Globus pallidus (tissue), 1 donor: ENCODE measurements at places on chromosomes 6 and 20.
A peak's percentile ranks its signal among the peaks of the same experiment; 100 is the strongest.

DNA sequence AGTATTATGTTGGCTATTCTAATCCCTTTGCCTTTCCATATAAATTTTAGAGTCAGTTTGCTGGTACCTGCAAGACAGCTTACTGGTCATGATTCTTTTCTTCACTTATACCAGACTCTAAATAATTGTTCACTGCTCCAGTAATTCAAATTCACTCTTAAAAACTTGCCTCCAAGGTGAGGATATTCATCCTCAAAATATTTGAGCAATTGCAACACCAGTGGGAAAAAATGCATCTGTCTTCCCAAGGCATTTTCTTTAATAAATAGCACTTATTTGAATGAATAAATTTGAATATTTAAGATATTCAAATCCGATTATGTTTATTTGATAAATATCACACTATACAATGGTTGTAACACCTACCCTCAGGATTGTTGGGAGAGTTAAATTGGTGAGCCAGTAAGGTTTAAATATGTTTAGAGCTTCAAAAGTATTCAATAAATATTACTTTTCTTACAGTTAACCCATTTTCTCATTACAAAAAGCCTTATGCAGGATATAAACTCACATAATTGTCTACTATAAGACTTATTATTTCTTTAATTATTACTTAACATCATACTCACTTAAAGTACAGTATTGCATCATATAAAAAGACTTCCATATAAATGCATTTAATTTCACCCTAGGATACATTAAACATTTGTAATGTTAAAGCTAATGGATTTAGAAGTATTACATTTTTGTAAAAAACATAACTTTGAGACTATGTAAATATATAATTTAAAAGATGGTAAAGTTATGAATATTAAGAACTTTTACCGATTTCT is 285.6 kb downstream of the SAMD5 start:
- DNase-seq: no peak

- DNase-seq: no peak
Measured at GRCh38 chr6:161166176-161166575, 107.7 kb downstream of the AGPAT4 start.

DNA sequence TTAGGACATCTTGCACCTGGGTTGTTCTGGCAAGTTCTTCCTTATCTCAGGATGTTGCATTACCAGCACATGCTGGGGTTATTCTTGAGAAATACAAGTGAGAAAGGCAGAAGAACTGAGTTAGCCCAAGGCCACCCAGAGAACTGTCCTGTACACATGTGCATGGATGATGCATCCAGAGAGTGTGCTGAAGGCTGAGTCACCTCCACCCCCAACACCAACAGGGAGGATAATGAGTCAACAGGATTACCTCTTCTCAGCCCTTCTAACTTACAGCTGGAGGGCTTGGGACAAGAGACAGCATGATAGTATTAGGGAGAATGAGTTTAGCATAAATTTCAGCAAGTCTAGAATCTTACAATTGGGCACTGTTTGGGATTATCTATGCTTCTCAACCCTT is 8.5 kb downstream of the SCGN start:
- no peak for DNase-seq

DNA sequence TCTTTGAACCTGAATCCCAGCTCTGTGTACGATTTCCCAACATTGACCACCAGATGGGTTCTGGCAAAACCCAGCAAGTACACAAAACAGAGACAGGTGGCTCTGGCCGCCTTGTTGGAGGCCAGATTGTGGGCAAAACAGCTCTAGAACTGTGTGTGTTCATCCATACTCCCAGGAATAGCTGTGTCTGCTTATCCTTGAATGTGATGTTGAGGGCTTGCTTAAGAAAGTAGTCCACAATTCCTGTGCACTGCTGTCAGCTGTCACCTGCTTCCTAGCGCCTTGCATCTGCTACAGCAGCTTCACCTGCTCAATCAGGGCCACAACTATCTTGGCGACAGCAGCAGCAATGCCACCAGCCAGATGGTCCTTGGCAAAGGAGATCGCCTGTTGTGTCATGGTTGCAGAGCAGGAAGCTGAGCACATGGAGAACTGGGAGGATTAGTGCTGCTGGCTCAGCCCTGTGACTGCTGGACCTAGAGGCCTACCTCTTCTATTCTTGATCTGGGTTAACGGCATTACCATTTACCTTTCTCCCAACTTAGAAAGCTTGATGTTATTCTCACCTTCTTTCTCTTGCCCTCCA is 3.7 kb upstream of the SMAP1 start:
- no peak for DNase-seq

DNA sequence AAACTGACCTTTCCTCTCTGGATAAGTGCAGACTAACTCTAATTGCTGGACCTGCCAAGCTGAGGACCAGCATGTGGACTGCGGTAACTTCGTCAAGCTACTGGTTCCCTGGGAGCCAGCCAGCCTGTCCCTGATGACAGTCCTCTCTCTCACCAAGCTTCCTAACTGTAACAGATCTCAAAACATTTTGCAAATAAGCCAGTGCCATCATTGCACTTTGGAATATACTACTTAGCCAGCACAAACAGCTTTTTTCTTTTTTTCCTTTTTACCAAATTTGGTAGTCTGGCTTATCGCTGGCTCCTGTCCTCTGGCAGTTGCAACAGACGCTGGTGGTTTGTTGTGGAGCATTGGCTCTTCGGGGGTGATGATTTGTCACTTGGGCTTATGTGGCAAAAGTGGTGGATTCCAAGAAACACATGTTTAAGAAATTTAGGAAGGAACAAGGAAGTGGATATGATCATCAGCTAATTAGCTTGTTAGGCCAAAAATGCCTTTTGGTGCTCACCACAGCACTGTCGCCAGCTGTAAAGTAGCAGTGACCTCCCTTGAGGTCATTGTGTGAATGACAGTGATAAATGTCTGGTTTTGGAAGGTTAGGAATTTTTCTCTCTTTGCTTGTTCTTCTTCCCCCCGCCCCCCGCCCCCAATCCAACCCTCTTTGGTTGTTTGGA is 171.7 kb downstream of the CLIC5 start:
- no peak for DNase-seq

DNA sequence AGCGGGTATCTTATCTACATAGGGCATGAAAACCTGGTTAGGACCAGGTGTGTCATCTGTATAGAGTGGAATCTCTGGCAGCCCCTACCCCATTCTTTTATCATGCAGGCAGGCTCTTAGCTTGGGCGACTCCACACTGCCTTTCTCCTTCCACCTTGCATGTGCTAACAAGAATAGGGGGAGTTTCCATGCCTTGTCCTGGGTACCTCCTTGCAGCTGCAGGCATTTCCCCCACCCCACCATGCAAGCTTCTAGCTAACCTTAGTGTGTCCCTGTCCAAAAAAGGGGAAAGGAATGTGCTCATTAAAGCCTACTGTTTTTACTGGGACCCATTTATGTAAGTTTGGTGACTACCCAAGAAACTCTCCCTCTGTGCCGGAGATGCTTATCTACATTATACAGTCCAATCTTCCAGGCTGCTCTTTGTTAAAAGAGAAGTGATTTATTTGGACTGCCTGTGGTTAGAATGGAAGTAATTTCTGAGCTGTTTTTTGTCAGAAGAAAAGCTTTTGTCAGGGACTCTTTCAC is 10.5 kb upstream of the CEP43 start:
- DNase-seq: no peak

- DNase-seq: no peak
Measured at GRCh38 chr6:163935158-163935762, 520.7 kb downstream of the QKI start.

DNA sequence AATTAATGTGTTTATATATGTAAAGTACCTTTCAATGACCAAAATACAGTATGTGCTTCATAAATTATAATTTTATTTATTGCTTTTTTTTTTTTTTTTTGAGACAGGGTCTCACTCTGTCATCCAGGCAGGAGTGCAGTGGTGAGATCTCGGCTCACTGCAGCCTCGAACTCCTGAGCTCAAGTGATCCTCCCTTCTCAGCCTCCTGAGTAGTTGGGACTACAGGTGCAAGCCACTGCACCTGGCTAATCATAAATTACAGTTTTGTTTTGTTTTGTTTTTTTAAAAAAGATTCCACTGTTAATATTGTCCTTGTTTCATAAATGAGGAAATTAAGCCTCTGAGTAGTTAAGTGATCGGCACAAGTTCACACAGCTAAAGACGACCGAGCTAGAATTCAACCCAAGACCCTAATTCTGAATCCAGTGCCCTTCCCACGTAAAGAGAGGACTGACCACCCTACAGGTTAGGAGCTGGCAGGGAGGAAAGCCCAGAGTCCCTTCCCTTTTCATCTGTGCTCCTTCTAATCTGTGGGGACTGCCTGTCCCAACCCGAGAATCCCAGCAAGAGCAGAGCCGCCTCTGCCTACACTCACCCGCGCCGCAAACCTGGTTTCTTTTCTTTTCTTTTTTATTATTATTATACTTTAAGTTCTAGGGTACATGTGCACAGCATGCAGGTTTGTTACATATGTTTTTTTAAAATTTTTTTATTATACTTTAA is 8.5 kb upstream of the GDF5 start:
- DNase-seq: no peak

DNA sequence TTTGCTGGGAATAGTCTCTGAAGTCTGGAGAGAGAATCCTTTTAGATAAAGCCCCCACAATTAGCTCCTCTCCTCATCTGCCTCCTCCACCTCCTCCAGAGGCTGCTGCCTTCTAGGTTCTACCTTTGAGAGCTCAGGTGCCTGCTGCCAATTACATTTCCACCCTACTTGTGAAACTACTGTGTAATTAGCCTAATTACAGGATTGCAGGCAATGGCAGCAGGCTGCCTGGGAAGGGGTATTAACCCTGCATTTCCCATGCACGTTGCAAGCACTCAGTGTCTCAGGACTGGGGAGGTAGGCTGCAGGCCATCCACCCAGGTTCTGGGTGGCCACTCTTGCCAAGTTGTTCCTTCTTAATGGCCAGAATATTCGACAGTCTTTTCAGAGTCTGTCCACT is 215.6 kb upstream of the ZNF217 start:
- no peak for DNase-seq

DNA sequence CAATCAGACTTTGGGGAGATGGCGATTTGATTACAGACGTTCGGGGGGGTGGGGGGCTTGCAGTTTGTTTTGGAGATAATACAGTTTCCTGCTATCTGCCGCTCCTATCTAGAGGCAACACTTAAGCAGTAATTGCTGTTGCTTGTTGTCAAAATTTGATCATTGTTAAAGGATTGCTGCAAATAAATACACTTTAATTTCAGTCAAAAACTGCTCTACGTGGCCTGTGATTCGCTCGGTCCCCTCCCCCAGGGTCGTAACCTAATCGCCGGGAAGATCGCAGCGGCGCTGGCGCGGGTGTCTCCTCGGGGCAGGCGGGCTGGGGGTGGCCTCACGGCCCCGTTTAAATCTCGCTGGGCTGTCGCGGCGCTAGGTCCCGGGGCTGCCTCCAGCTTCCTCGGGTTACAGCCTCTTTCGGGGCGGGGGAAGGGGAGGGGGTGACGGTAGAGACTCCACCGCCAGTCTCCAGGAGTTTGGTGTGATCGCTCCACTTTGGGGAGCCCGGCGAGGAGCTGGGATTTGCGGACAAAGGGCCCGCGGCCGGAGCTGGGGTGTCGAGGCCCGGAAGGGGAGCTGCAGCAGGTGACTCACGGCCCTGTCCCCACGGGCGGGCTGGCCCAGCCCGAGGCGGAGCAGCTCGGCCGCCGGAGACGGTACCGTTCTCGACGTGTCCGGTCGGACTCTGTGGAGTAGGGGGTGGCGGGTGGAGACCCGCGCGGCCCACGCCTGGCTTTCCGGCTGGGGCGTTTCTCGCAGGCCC is 4.2 kb downstream of the FOXC1 start:
- no peak for DNase-seq

- peak; percentile 71 for DNase-seq
Measured at GRCh38 chr6:52285177-52286068, 881 bp upstream of the MCM3 start.

DNA sequence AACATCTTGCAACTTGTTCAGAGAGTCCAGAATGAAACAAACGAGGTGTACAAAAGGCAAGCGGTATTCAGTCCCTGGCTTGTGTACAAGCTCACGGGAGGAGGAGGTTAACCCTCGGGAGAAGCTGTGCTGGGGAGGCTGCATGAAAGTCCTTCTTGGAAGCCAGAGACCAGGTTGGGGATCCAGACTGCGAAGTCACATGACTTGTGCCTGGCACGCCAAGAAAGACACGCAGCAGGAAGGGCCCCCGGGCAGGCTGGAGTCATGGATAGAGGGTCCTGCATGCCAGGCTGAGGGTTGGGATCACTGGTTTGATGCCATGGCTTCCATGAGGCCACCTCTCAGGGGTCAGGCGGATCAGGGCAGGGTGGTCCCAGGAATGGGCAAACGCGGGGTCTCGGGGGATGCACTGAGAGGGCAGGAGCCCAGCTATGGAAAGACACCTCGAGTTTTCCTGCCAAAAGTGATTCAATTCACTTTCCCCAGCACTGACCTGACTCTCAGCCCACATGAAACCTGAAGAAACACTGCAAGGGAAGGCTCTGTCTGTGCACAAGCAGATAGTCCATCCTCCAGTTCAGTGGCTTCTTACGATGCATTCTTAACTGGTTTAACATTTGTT is 79.4 kb downstream of the DLL1 start:
- no peak for DNase-seq

- no peak for DNase-seq
Measured at GRCh38 chr6:18893540-18894269, 506.6 kb downstream of the RNF144B start.

DNA sequence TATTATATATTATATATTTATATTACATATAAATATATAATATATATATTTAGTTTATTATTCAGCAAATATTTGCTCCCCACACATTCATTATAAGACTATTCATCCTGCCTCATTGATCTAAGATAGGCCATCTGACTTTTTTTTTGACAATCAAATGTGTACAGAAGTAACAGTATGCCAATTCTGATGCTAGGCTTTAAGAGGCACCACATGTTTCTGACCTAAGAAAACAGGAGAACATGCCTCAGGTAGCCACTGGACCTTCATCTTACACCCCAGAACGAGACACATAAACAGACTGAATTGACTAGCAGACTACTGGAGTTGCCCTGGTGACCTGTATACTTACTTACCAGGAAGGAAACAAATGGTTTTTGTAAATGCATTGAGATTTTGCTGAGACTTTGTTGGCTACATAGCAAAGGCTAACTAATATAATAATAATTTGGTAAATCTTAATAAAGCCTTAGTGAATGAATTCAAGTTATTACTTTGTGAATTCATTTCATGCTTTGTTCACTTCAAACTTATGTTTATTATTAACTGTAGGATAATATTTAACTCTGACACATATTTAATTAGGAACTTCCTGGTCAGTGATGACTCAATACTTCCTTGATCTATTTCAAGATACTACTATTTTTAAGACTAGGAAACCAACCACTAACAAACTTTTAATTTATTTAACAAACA is 13.4 kb upstream of the MYO6 start:
- DNase-seq: no peak

DNA sequence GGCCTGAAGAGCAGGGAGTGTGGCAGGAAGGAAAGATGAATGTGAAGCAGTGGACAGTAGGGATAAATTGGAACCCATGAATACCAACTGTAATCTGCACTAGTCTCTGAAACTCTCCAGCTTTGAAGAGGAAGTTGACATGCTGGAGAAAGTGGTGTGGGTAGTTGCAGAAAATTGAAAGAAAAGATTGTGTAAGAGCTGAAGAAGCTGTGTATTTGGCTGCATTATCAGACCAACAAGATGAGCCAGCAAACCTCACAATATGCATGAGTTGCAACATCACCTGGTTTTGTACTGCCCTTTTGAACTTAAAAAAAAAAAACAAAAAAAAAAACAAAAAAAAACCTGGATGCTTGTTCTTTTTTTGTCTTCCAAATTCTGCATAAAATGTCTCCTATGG is 921.9 kb upstream of the EYS start:
- no peak for DNase-seq

GRCh38 chr6:147874322-147874721 is 365.8 kb downstream of the SAMD5 start:
- DNase-seq: no peak
